ENCODE measurements at places on chromosomes 13 and 19. TPM values are rescaled to one million over a fixed set of nuclear protein-coding genes. Genes with fewer than 3 reads are reported as not detected.

- H3K27me3 ChIP-seq, result peaks cover 4% of the 10 kb centered on the region
- peaks cover 5% of the 10 kb centered on the region for H3K4me1 ChIP-seq
- H3K4me3 ChIP-seq, result peak overlapping the region; percentile 42
- H3K36me3 ChIP-seq, result no peaks in the 10 kb centered on the region
- H3K27ac ChIP-seq, result no peak overlapping the region
Measured at GRCh38 chr19:3047496-3048189, 14.7 kb downstream of the TLE5 start.

- H3K36me3 ChIP-seq, result no peaks in the 10 kb centered on the region
- no peak for DNase-seq
- no peak overlapping the region for H3K4me3 ChIP-seq
- H3K27me3 ChIP-seq, result no peaks in the 10 kb centered on the region
Measured at GRCh38 chr19:40155749-40156265, 35.4 kb upstream of the MAP3K10 start.

- H3K27me3 ChIP-seq, result no peaks in the 10 kb centered on the region
- no peaks in the 10 kb centered on the region for H3K36me3 ChIP-seq
- H3K27ac ChIP-seq, result no peak overlapping the region
Measured at GRCh38 chr13:72561791-72562190, 165.6 kb downstream of the MZT1 start.

TLE6 gene
- 0.11 TPM for total RNA-seq

DNA sequence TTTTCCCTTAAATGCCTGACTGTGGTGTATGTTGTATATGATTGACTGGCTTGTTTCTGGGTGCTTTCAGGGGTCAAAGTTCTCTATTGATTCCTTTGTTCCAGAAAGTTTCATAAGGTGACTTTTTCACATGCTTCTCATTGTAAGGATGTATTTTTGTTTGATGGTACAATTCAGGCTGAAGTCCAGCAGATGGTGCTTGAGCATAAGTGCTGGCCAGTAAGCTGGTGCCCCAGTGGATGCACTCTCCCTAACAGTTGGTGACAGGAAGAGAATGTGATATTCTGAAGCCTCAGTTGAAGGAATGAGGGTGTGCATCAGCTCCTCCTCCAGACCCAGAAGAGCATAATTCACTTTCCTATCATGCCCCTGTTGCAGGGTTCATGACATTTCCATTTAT lies 1941.6 kb upstream of the PRR20A start:
- H3K27me3 ChIP-seq, result no peaks in the 10 kb centered on the region
- H3K36me3 ChIP-seq, result no peaks in the 10 kb centered on the region
- H3K4me1 ChIP-seq, result no peaks in the 10 kb centered on the region
- H3K4me3 ChIP-seq, result no peak overlapping the region
- no peak for DNase-seq

All from astrocyte (in vitro differentiated cells and primary cell).